ENCODE measurements at places on chromosomes 4 and X. TPM values are rescaled to one million over a fixed set of nuclear protein-coding genes. Genes with fewer than 3 reads are reported as not detected.

The PASD1 gene
- total RNA-seq: not detected

DNA sequence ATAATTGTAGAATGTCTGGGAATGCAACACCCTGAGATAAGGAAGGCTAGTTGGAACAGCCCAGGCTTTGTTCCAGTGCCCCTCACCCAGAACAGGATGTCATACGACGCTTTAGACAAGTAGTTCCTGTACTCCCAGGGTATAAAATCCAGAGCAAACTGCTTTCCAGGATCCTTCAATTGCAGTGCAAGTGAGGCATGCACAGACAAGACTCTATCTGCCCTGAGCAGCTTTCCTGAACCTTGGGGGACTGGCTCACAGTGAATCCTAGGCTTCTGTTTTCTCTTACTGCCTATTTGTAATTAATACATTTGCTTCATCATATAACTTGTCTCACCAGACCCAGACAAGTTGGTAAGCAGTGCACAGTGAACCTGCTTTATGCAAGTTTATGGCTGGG lies 48.4 kb upstream of the IL9R start:
- no peaks in the 10 kb centered on the region for H3K27me3 ChIP-seq
- H3K4me3 ChIP-seq: no peak overlapping the region
- DNase-seq: no peak
- peaks cover 7% of the 10 kb centered on the region for H3K36me3 ChIP-seq
- H3K4me1 ChIP-seq: no peaks in the 10 kb centered on the region
- H3K27ac ChIP-seq: no peak overlapping the region

- peak overlapping the region; percentile 84 for H3K4me3 ChIP-seq
- peak overlapping the region; percentile 97 for H3K27ac ChIP-seq
- peaks cover 30% of the 10 kb centered on the region for H3K4me1 ChIP-seq
Measured at GRCh38 chr4:163167333-163167626, 590 bp upstream of the NAF1 start.

DNA sequence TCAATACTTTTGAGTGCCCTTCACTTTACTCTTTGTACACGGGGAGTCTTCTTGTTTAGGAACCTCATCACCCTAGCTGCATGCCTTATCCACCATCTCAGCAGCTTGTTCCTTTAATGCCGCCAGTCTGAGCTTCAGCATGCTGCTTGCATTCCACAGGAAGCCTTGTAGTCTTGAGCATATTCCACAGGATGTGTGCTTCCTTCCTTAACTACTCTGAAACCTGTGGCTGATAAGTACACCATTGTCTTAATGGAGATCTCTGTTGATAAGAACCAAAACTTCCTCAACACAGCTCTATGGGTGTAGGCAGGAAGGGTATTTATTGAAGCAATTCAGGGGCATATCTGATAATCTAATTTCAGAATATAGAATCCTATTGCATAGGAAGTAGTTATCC lies 24.4 kb upstream of the CCNI start:
- H3K4me3 ChIP-seq: no peak overlapping the region
- no peak overlapping the region for H3K27ac ChIP-seq
- no peak for DNase-seq
- no peaks in the 10 kb centered on the region for H3K27me3 ChIP-seq
- no peaks in the 10 kb centered on the region for H3K36me3 ChIP-seq

- DNase-seq: peak; percentile 86
- peak overlapping the region; percentile 89 for H3K27ac ChIP-seq
- peaks cover 65% of the 10 kb centered on the region for H3K4me1 ChIP-seq
- H3K4me3 ChIP-seq: peak overlapping the region; percentile 54
- no peaks in the 10 kb centered on the region for H3K27me3 ChIP-seq
Measured at GRCh38 chr4:40247350-40247749, 50.5 kb downstream of the RHOH start.

DNA sequence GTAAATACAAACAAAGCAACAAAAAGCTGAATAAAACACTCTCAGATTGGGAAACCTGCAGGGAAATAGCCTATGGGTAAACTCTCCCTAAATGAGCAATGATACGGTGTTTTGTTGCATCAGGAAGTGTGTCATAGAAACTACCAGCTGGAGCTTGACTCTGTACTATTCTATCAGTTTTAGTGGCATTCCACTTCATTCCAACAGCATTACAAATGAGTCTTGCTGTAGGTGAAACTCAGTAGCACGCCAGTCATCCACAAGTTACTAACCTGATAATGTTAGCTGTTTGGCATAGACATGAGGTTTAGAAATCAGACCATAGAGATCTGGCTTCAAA lies 24.9 kb downstream of the FGFBP1 start:
- H3K4me1 ChIP-seq: no peaks in the 10 kb centered on the region
- H3K4me3 ChIP-seq: no peak overlapping the region
- no peak for DNase-seq
- peaks cover 14% of the 10 kb centered on the region for H3K27me3 ChIP-seq
